ENCODE measurements at places on chromosomes 4 and X. TPM values are rescaled to one million over a fixed set of nuclear protein-coding genes. Genes with fewer than 3 reads are reported as not detected.

Gene GYPE
- total RNA-seq: not detected

DNA sequence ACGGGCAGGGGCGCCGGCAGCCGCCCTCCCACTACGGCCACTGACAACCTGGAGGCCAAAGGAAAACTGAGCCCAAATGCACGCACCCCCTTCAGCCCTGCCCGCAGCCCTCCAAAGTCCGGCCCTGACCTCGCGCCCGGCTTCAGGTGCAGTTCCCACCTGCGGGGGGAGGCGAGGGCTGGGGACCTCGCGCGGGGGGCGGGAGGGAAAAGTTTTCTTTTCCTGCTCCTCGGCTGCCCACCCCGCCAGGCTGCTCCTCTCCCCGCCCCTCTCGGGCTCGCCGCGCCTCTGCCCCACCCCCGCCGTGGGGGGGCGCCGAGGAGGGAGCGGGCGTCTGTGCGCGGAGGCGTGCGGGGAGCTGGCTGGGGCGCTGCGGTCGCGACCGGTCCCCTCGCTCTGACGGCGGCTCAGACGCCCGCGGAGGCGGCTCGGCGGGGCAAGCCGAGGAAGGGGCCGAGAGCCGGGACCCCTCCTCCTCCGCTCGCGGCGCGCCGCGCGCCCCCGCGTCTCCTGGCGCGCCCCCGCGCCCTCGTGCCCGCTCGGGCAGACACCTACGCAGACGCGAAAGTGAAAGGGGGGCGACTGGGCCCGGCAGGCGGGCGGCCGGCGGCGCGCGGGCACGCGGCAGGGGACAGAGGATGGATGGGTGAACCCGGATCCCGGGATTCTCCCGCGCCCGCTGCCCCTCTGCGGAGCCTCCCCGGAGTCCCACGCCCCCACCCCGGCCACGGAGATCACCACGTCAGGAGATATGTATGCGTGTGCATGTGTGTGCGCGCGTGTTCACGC lies 3.1 kb upstream of the NR3C2 start:
- H3K27me3 ChIP-seq: peaks cover 58% of the 10 kb centered on the region
- H3K4me3 ChIP-seq: peak overlapping the region; percentile 76
- peaks cover 12% of the 10 kb centered on the region for H3K4me1 ChIP-seq

DNA sequence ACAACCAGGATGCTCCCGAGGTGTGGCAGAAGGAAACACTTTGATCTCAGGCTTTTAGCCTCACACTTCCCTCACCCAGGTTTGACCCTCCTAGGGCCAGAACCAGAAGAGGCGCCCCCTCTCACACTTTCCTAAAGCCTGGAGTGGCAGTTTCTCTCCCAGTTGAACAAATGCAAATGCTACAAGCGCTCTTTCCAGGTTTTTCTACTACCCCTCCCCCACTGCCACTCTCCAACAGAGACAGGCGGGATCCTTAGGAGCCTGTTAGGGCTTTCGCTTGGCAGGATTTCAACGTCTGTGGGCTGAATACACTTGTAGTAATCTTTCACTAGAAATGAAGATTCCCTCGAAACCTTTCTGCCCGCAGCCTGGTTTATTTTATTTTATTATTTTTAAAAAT lies 2.4 kb downstream of the TSC22D3 start:
- H3K36me3 ChIP-seq: no peaks in the 10 kb centered on the region
- H3K27me3 ChIP-seq: peaks cover 47% of the 10 kb centered on the region
- peaks cover 9% of the 10 kb centered on the region for H3K4me1 ChIP-seq
- no peak for DNase-seq

Gene RAB40A
- total RNA-seq: 0.89 TPM

Gene SPACA5
- not detected for total RNA-seq

Gene ZCCHC12
- total RNA-seq: 3.2 TPM

DNA sequence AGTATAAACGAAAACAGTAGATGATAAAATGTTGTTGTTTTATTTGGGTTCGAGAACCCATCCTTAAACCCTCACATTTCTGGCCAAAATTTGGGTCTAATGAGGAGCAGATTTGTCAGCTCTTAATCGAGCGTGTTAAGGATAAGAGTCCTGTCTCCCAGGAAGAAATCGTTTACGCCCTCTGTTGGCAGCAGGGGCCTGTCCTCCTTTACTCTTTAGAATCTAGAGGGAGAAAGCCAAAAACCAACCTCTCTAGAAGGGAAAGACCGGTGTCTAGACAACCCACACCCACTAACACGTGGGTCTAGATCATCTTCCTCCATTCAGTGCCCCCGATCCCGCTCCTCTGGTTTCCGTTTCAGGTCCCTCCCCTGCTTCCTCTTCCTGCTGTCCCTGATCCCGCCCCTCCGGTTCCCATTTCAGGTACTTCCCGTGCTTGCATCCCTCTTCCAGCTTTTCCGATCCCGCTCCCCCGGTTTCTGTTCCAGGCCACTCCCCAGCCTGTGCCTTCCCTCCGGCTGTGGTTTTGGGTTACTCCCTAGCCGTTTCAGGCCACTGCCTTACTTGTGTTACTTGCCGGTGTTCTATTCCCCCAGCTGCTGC lies 339.1 kb downstream of the PAPSS1 start:
- H3K27me3 ChIP-seq: no peaks in the 10 kb centered on the region
- H3K27ac ChIP-seq: no peak overlapping the region
- H3K36me3 ChIP-seq: peaks cover 17% of the 10 kb centered on the region
- H3K4me3 ChIP-seq: no peak overlapping the region
- no peak for DNase-seq
- peaks cover 12% of the 10 kb centered on the region for H3K4me1 ChIP-seq

- H3K27ac ChIP-seq: peak overlapping the region; percentile 90
- H3K4me1 ChIP-seq: peaks cover 24% of the 10 kb centered on the region
- no peak for DNase-seq
- peaks cover 11% of the 10 kb centered on the region for H3K36me3 ChIP-seq
Observed at GRCh38 chrX:47235691-47236103, 2.9 kb downstream of the USP11 start.

DNA sequence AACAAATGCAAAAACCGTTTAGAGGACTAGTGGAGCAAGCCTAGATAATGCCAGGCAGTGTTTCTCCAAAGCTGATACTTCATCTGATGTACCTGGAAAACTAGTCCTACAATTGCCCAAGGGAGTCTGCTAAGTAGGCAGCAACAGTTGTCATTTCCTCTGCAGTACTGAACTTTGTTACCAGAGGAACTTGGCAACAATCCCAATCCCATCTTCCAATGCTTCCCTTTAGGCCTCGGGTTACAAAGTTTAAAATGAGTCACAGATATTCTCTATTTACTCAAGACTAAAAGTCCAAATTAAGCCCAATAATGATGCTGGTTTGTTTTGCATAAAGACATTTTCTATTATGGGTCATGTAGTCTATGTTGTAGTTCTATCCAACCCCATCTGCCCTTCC lies 120.0 kb upstream of the GLRA2 start:
- no peak overlapping the region for H3K4me3 ChIP-seq
- no peaks in the 10 kb centered on the region for H3K36me3 ChIP-seq
- no peaks in the 10 kb centered on the region for H3K4me1 ChIP-seq
- no peaks in the 10 kb centered on the region for H3K27me3 ChIP-seq

- H3K4me1 ChIP-seq: no peaks in the 10 kb centered on the region
- H3K4me3 ChIP-seq: no peak overlapping the region
- no peak for DNase-seq
- no peaks in the 10 kb centered on the region for H3K27me3 ChIP-seq
Observed at GRCh38 chr4:126012691-126013290, 698.0 kb downstream of the FAT4 start.

GRCh38 chrX:121120690-121121605 lies 73.5 kb downstream of the GLUD2 start:
- no peak overlapping the region for H3K4me3 ChIP-seq
- no peak overlapping the region for H3K27ac ChIP-seq
- DNase-seq: no peak
- peaks cover 5% of the 10 kb centered on the region for H3K4me1 ChIP-seq
- H3K27me3 ChIP-seq: no peaks in the 10 kb centered on the region

Gene SPIN2A
- 2.2 TPM for total RNA-seq

DNA sequence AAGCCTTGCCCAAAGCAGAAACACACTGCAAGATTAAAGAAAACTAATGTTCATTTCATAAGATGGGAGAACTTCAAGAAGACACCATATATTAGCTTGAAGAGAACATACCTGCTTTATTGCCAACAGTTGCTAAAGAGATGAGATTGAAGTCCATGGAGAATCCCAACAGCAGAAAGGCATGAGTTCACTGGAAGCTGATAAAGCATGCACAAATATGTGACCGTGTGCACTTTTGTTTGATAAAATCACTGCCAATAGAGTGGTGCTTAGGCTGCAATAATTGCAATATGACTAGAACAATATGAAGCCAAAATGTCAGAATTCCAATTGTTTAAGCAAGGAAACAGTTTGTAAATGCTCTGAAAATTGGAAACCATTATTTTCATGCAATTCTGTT lies 125.9 kb upstream of the PPARGC1A start:
- H3K4me1 ChIP-seq: peaks cover 7% of the 10 kb centered on the region
- no peak for DNase-seq
- H3K4me3 ChIP-seq: no peak overlapping the region
- no peaks in the 10 kb centered on the region for H3K36me3 ChIP-seq

DNA sequence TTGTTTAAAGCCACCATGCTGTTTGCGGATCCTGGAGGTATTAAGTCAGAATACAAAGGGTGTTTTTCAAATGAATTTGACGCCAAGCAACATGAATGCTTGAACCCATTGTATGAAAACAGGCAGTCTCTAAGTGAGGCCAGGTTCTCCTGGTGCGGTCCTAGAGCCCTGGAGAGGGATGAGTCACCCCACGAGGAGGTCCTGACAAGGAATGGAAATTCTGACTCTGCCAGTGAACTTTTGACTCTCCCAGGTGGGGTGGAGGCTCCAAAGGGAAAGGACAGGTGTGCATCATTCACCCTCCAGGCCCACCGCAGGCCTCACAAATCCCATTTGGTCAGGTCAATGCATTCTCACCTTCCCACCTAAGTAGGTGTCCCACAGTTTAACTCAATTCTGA lies 1.5 kb downstream of the TRIM2 start:
- no peaks in the 10 kb centered on the region for H3K36me3 ChIP-seq
- no peak for DNase-seq
- no peaks in the 10 kb centered on the region for H3K27me3 ChIP-seq
- peak overlapping the region; percentile 81 for H3K4me3 ChIP-seq
- H3K27ac ChIP-seq: peak overlapping the region; percentile 96
- peaks cover 52% of the 10 kb centered on the region for H3K4me1 ChIP-seq

GRCh38 chr4:183266371-183266770 lies 53.7 kb downstream of the CLDN22 start:
- H3K4me3 ChIP-seq: no peak overlapping the region
- peaks cover 9% of the 10 kb centered on the region for H3K4me1 ChIP-seq
- no peak overlapping the region for H3K27ac ChIP-seq
- no peak for DNase-seq

Gene PNMA3
- total RNA-seq: 32.8 TPM

DNA sequence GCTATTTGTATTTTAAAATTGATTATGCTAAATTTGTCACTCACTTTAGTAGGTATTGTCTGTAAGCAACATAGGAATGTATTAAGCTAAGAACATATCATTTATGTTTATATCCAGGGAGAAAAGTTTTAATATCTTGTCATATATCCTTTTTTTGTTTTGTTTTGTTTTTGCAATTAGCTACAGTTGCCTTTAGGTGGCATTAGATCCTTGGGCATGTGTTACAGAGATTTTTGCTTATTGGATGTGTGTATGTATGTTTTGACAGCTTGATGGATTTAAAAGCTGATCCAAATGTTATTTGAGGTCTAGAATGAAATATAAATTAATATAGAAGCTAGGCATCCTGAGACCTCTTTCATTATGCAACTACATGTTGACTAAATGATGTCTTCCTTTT lies 36.1 kb upstream of the OTUD4 start:
- H3K36me3 ChIP-seq: no peaks in the 10 kb centered on the region
- no peaks in the 10 kb centered on the region for H3K4me1 ChIP-seq
- no peak overlapping the region for H3K27ac ChIP-seq

DNA sequence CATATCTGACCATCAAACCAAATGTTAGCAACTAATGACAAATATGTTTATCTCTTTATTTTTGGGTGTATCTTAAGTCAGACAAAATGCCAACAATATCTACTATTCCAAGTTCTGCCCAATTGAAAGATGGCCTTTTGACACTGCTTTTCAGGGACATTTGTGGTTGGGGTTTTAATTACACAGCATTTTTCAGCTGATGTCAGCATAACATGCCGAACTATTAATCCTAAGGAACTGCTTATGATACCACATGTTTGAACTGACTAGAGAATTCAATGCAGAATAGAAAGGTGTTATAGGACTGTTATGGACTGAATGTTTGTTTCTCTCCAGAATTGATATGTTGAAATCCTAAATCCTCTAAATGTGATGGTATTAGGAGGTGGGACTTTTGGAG lies 445.1 kb downstream of the TMA16 start:
- DNase-seq: no peak
- H3K36me3 ChIP-seq: no peaks in the 10 kb centered on the region
- no peak overlapping the region for H3K27ac ChIP-seq
- H3K27me3 ChIP-seq: no peaks in the 10 kb centered on the region
- peaks cover 4% of the 10 kb centered on the region for H3K4me1 ChIP-seq
- no peak overlapping the region for H3K4me3 ChIP-seq

- no peak for DNase-seq
- no peaks in the 10 kb centered on the region for H3K36me3 ChIP-seq
- no peak overlapping the region for H3K27ac ChIP-seq
- H3K27me3 ChIP-seq: peaks cover 3% of the 10 kb centered on the region
- H3K4me3 ChIP-seq: no peak overlapping the region
- no peaks in the 10 kb centered on the region for H3K4me1 ChIP-seq
Observed at GRCh38 chrX:154731881-154732280, 19.0 kb downstream of the GAB3 start.

Gene MAGED4
- total RNA-seq: 128 TPM

Gene PRAF2
- 24.1 TPM for total RNA-seq

Gene LRRC66
- 0.58 TPM for total RNA-seq

DNA sequence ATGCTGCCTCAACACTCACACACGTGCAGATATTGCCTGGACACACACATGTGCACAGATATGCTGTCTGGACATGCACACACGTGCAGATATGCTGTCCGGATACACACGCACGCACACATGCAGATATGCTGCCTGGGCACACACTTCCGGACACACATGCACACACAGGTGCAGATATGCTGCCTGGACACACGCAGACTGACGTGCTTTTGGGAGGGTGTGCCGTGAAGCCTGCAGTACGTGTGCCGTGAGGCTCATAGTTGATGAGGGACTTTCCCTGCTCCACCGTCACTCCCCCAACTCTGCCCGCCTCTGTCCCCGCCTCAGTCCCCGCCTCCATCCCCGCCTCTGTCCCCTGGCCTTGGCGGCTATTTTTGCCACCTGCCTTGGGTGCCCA lies 14.7 kb downstream of the FGFRL1 start:
- H3K36me3 ChIP-seq: peaks cover 8% of the 10 kb centered on the region
- no peak for DNase-seq
- H3K27me3 ChIP-seq: no peaks in the 10 kb centered on the region
- H3K4me1 ChIP-seq: peaks cover 2% of the 10 kb centered on the region
- H3K4me3 ChIP-seq: no peak overlapping the region

Measured in progenitor cell of endocrine pancreas (in vitro differentiated cells).